ENCODE measurements at places on chromosomes 3 and 15.

DNA sequence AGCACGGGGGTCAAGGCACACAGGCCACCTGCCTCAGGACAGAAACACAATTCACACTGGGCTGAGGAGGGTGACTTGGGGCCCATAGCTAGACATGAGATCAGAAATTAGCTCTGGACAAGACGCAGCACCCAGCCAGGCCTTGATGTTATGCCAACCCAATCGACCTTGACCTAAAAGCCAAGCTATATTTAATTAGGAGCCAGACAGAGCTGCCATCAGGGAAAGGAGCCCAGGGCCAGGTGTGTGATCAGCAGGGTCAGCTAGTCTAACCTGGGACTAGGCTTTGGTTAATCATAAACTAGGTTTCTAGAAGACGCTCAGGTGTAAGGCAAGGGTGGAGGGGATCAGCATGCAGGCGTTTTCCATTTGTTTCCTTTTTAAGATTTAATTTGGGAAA, 23.9 kb upstream of the SLC25A36 start:
- no peak for DNase-seq

GRCh38 chr15:69302929-69303328, 4.2 kb downstream of the PAQR5 start:
- no peak for DNase-seq

- no peak for DNase-seq
These were observed 6.8 kb upstream of the ADPGK start for GRCh38 chr15:72790302-72790910.

GRCh38 chr3:72338942-72339669, 509.1 kb downstream of the SHQ1 start:
- peak; percentile 66 for DNase-seq

GRCh38 chr3:145900056-145900829, 260.7 kb downstream of the PLOD2 start:
- DNase-seq, result no peak

GRCh38 chr3:20842594-20843436, 656.8 kb upstream of the SGO1 start:
- no peak for DNase-seq

DNA sequence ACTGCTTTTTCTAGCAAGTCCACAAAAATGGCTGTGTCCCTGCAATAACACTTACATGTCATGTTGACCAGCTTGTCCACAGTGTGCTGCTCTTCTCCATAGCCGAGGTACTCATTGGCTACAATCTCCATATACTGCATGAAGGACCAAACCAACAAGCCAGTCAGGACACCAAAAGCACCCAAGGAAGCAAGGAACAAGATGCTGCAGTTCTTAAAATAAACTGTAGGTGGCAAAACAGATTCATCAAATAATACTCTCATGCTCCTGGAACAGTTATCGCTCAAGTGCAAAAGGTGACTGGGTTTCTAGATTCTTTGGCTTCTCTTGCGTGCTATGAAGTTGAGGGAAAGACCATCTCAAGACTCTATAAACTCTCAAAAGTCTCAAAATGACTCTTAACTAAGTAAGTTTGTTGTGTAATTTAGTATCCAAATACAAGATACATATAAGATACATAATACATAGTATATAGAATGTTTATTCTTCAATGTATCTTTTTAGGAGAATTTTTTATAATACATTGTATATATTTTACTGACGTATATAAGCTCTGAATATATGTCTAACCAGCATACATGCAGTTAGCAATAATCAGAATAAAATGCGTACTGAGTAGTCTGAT, 57.0 kb downstream of the NEK10 start:
- peak; percentile 63 for DNase-seq

DNA sequence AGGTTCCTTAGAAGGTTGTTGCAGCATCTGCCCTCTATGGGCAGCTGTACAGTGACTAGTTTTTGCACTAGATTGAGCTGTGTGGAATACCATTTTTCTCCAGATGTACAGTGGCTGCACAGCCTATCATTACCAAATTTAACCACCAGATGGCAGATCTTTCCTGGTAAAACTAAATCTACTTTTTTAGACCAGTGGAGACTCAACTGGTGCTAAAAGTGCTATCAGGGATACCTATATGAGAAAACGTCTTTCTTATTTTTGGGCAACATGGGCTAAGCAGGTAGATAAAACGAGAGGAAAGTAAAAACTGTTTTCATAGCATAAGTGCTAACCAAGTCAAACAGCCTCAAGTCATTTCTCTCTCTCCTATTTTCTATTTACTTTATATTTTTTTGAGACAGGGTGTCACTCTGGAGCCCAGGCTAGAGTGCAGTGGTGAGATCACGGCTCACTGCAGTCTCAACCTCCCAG, 21.2 kb downstream of the IGSF10 start:
- DNase-seq, result peak; percentile 45

GRCh38 chr15:81569286-81570080, 195.5 kb upstream of the TMC3 start:
- no peak for DNase-seq

DNA sequence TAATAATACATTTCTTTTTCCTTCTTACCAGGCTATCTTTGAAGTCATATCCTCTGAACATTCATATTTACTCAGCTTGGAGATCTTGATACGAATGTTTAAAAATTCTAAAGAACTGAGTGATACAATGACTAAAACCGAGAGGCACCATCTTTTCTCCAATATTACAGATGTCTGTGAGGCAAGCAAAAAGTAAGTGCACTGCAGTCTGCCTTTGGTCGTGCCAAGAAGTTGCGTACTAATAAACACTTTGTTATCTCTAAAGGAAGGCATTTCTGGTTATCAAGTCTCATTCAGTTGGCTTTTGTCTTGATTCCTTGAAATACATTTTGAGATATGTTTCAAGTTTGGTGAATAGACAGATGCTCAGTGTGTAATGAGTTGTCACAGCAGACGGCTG, 31.6 kb downstream of the ARHGEF26 start:
- no peak for DNase-seq

All from urothelium cell line (cell line).